Activated T-helper 2 cell treated with anti-CD3 and anti-CD28 coated beads, Interferon-gamma antibody, Interleukin-2, Interleukin-4, amounts not matched to agents 10 μg/mL and 5 μg/mL and 100 μg/mL, durations not matched to agents 14 hours and 24 hours and 36 hours (primary cell): ENCODE measurements at places on chromosomes 2 and 18. TPM values are rescaled to one million over a fixed set of nuclear protein-coding genes. Genes with fewer than 3 reads are reported as not detected.

C18orf32 gene
- 21.7 and 22.6 TPM in 2 replicates for total RNA-seq

SNED1 gene
- 1.5 and 1.7 TPM in 2 replicates for total RNA-seq

GRCh38 chr2:66840321-66841002 lies 405.5 kb downstream of the MEIS1 start:
- DNase-seq: no peak

GRCh38 chr2:96142217-96143113 lies 2.8 kb downstream of the DUSP2 start:
- peak; percentile 33 for DNase-seq

GRCh38 chr18:79947881-79948610 lies 3.4 kb downstream of the SLC66A2 start:
- no peak for DNase-seq

- DNase-seq: no peak
These were observed 277.1 kb upstream of the NRP2 start for GRCh38 chr2:205405194-205405593.

- no peak for DNase-seq
These were observed 262.4 kb downstream of the NBAS start for GRCh38 chr2:15298770-15299169.
